ENCODE measurements at places on chromosomes 6 and 20. TPM values are rescaled to one million over a fixed set of nuclear protein-coding genes. Genes with fewer than 3 reads are reported as not detected.

The TDRD6 gene
- 0.20 TPM for total RNA-seq

The KCNQ5 gene
- 1.2 TPM for total RNA-seq

The ASCC3 gene
- total RNA-seq: 77.9 TPM

The GNRH2 gene
- total RNA-seq: 1.1 TPM

The SIRPB2 gene
- total RNA-seq: not detected

The CRISP3 gene
- not detected for total RNA-seq

The BIRC7 gene
- not detected for total RNA-seq

The SRXN1 gene
- total RNA-seq: 53.0 TPM

The EFCAB8 gene
- total RNA-seq: under 0.01 TPM

The ARMC2 gene
- total RNA-seq: 4.0 TPM

Data from subcutaneous preadipocyte (primary cell).